ENCODE measurements at places on chromosomes 5 and 9. TPM values are rescaled to one million over a fixed set of nuclear protein-coding genes. Genes with fewer than 3 reads are reported as not detected.

GDF9 gene
- total RNA-seq = under 0.01 TPM

ZDHHC12 gene
- 39.0 TPM for total RNA-seq

WDR38 gene
- not detected for total RNA-seq

THBS4 gene
- total RNA-seq = 1.5 TPM

PARP8 gene
- total RNA-seq = 24.6 TPM

FGF10 gene
- 110 TPM for total RNA-seq

DND1 gene
- under 0.01 TPM for total RNA-seq

TMEM215 gene
- not detected for total RNA-seq

PRRX2 gene
- 4.6 TPM for total RNA-seq

GARIN3 gene
- total RNA-seq = not detected

TIMD4 gene
- not detected for total RNA-seq

SLIT3 gene
- 8.0 TPM for total RNA-seq

QRFP gene
- total RNA-seq = not detected

NR4A3 gene
- total RNA-seq = 5.6 TPM

IFNA13 gene
- total RNA-seq = not detected

NCBP1 gene
- 42.9 TPM for total RNA-seq

IL7R gene
- total RNA-seq = 67.9 TPM

ANKRD31 gene
- 0.26 TPM for total RNA-seq

CHSY3 gene
- 1.3 TPM for total RNA-seq

PCDHGA6 gene
- 4.8 TPM for total RNA-seq

TRIP13 gene
- total RNA-seq = 2.1 TPM

IL5 gene
- total RNA-seq = not detected

MCIDAS gene
- total RNA-seq = not detected

CER1 gene
- not detected for total RNA-seq

C9 gene
- total RNA-seq = under 0.01 TPM

CDH6 gene
- total RNA-seq = 9.8 TPM

GRXCR2 gene
- total RNA-seq = not detected

UNC5A gene
- total RNA-seq = not detected

CSF2 gene
- total RNA-seq = 0.51 TPM

TRMO gene
- total RNA-seq = 16.4 TPM

SPINK5 gene
- total RNA-seq = not detected

EFNA5 gene
- total RNA-seq = 3.5 TPM

IFNA21 gene
- total RNA-seq = not detected

RALGPS1 gene
- total RNA-seq = 5.1 TPM

ORM2 gene
- total RNA-seq = not detected

WNT8A gene
- total RNA-seq = not detected

CCDC171 gene
- total RNA-seq = 4.6 TPM

SAXO1 gene
- 0.17 TPM for total RNA-seq

PROB1 gene
- 0.77 TPM for total RNA-seq

FOXD4L5 gene
- under 0.01 TPM for total RNA-seq

BRD3OS gene
- total RNA-seq = 12.4 TPM

LRRC70 gene
- 1.3 TPM for total RNA-seq

BARHL1 gene
- total RNA-seq = not detected

ZNF454 gene
- 3.1 TPM for total RNA-seq

KLHL9 gene
- 37.5 TPM for total RNA-seq

ANGPTL2 gene
- total RNA-seq = 163 TPM

ATG12 gene
- total RNA-seq = 38.8 TPM

ICE1 gene
- 24.4 TPM for total RNA-seq

MELK gene
- total RNA-seq = 6.2 TPM

AHRR gene
- total RNA-seq = 6.2 TPM

SLC25A2 gene
- total RNA-seq = not detected

EGFLAM gene
- total RNA-seq = 0.33 TPM

RLN1 gene
- total RNA-seq = not detected

TXNDC8 gene
- not detected for total RNA-seq

ACOT12 gene
- total RNA-seq = 2.0 TPM

CTXN3 gene
- not detected for total RNA-seq

NR2F1 gene
- 90.8 TPM for total RNA-seq

SEMA4D gene
- 2.6 TPM for total RNA-seq

OR5C1 gene
- not detected for total RNA-seq
